Right lobe of liver (tissue), 6 donors: ENCODE measurements at places on chromosomes 6 and 20. TPM values are rescaled to one million over a fixed set of nuclear protein-coding genes. Genes with fewer than 3 reads are reported as not detected.

Gene SIM1
- not detected for total RNA-seq

DNA sequence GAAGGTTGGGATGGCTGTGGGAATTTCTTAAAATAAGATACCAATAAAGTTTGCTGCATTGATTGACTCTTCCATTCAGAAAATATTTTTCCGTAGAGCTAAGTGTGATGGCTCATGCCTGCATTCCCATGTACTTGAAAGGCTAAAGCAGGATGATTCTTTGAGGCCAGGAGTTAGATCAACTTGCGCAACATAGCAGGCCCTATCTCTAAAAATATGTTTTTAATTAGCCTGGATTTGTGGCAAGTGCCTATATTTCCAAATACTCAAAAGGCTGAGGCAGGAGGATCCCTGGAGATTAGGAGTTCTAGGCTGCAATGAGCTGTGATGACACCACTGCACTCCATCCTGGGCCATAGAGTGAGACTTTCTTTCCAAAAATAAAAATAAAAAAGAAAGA lies 431.2 kb upstream of the PTCHD4 start:
- no peaks in the 10 kb centered on the region for H3K36me3 ChIP-seq
- no peak for DNase-seq
- H3K4me1 ChIP-seq = no peaks in the 10 kb centered on the region
- H3K27me3 ChIP-seq = no peaks in the 10 kb centered on the region
- no peak overlapping the region for H3K27ac ChIP-seq
- H3K4me3 ChIP-seq = no peak overlapping the region

GRCh38 chr20:454951-455350 lies 7.4 kb downstream of the TBC1D20 start:
- H3K4me1 ChIP-seq = peaks cover 4% of the 10 kb centered on the region
- DNase-seq = no peak
- H3K27ac ChIP-seq = no peak overlapping the region
- H3K27me3 ChIP-seq = no peaks in the 10 kb centered on the region

- H3K27ac ChIP-seq = no peak overlapping the region
- DNase-seq = no peak
- no peaks in the 10 kb centered on the region for H3K27me3 ChIP-seq
- peaks cover 11% of the 10 kb centered on the region for H3K4me1 ChIP-seq
- no peak overlapping the region for H3K4me3 ChIP-seq
Observed at GRCh38 chr20:35766843-35767242, 5.0 kb upstream of the PHF20 start.

Gene SS18L1
- 14.1 TPM for total RNA-seq

DNA sequence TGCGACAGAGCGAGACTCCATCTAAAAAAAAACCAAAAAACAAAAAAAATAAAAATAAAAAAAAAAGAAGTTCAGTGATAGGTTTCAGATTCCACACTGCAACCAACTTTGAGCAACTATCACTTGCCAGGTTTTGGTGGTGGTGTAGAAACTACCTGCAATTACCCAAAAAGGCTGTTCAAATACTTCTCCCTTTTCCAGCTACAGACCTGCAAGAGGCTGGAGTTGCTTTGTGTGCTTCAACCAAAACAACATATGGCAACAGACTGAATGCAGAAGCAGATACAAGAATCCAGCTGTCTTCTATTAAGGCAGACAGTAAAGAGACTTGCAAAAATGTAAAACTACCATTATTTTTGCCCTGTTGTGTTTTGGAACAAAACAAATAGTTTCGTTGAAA lies 9.3 kb upstream of the BCAS1 start:
- H3K4me1 ChIP-seq = no peaks in the 10 kb centered on the region
- no peaks in the 10 kb centered on the region for H3K36me3 ChIP-seq
- H3K27ac ChIP-seq = no peak overlapping the region
- DNase-seq = no peak

GRCh38 chr6:114144887-114145851 lies 174.2 kb upstream of the HDAC2 start:
- no peak overlapping the region for H3K27ac ChIP-seq
- no peaks in the 10 kb centered on the region for H3K36me3 ChIP-seq
- no peaks in the 10 kb centered on the region for H3K4me1 ChIP-seq
- H3K4me3 ChIP-seq = no peak overlapping the region

DNA sequence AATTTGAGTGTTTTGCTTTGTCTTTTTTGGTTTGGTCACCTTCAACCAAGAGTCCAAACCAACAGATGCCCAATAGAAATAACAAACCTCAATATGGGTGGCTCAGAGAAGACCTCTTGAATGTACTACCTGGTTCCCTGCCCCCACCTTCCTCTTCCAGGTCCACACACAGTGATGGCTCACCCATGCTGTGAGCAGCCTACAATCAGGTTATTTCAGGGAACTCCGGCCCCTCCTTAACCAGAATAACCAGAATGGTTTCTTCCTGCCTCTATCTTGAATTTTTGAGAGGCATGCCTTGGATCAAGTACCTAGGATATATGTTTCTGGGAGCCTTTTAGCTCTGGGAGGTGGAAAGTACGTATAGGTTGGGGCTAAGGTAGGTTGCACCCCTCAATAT lies 327.1 kb upstream of the PRDM1 start:
- H3K4me1 ChIP-seq = no peaks in the 10 kb centered on the region
- H3K27ac ChIP-seq = no peak overlapping the region
- no peak overlapping the region for H3K4me3 ChIP-seq

- no peaks in the 10 kb centered on the region for H3K36me3 ChIP-seq
- no peaks in the 10 kb centered on the region for H3K27me3 ChIP-seq
- H3K4me3 ChIP-seq = no peak overlapping the region
- no peak for DNase-seq
- no peak overlapping the region for H3K27ac ChIP-seq
Observed at GRCh38 chr6:7008451-7008988, 99.2 kb upstream of the RREB1 start.

Gene PEX6
- total RNA-seq = 24.7 TPM

Gene DEFB118
- not detected for total RNA-seq

Gene NKAPL
- 0.16 TPM for total RNA-seq

DNA sequence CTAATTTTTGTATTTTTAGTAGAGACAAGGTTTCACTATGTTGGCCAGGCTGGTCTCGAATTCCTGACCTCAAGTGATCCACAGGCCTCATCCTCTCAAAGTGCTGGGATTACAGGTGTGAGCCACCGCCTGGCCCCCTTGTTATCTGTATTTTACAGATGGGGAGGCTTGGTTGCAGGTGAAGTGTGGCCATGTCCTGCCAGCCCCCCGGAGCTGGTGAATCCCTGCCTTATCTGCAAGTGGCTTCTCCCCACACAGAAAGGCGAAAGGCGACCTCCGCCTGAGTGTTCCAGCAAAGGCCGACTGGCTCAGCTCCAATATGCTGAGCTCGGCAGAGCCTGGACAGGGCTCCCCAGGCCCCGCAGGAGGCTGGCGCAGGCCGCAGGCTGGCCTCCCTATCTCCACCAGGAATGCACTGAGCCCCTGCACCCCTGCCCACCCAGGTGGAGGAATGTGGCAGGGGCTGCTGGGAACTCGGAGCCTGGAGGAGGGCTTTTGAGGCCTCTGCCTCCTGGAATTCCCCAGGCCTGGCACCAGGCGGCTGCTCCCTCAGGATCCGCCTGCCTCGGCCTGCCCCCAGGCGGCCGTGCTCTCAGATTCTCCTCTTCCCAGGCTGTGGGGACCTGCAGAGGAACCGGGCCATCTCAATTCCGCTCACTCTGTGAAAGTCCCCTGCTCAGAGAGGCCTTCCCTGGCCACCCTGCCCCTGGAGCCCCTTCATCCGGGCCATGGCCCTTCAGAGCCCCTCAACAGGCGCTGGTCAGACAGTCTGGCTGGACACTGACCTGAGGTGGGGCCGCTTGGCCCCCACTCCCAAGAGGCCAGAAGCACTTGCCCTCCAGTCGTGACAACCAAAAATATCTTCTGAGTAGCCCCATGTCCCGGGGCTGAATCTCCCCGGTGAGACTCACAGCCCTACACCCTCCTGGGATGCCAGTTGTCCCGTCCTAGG lies 9.3 kb upstream of the LAMA5 start:
- H3K27me3 ChIP-seq = no peaks in the 10 kb centered on the region
- no peaks in the 10 kb centered on the region for H3K36me3 ChIP-seq
- peak overlapping the region; percentile 49 for H3K27ac ChIP-seq
- H3K4me1 ChIP-seq = peaks cover 10% of the 10 kb centered on the region

- H3K36me3 ChIP-seq = no peaks in the 10 kb centered on the region
- no peaks in the 10 kb centered on the region for H3K4me1 ChIP-seq
- H3K4me3 ChIP-seq = no peak overlapping the region
- H3K27me3 ChIP-seq = no peaks in the 10 kb centered on the region
- no peak overlapping the region for H3K27ac ChIP-seq
Observed at GRCh38 chr6:7974938-7975763, 64.6 kb upstream of the TXNDC5 start.

GRCh38 chr6:137873273-137873762 lies 6.3 kb downstream of the TNFAIP3 start:
- peaks cover 3% of the 10 kb centered on the region for H3K4me1 ChIP-seq
- no peak overlapping the region for H3K4me3 ChIP-seq
- H3K27me3 ChIP-seq = no peaks in the 10 kb centered on the region

Gene PRSS16
- total RNA-seq = not detected

Gene KIF25
- not detected for total RNA-seq

DNA sequence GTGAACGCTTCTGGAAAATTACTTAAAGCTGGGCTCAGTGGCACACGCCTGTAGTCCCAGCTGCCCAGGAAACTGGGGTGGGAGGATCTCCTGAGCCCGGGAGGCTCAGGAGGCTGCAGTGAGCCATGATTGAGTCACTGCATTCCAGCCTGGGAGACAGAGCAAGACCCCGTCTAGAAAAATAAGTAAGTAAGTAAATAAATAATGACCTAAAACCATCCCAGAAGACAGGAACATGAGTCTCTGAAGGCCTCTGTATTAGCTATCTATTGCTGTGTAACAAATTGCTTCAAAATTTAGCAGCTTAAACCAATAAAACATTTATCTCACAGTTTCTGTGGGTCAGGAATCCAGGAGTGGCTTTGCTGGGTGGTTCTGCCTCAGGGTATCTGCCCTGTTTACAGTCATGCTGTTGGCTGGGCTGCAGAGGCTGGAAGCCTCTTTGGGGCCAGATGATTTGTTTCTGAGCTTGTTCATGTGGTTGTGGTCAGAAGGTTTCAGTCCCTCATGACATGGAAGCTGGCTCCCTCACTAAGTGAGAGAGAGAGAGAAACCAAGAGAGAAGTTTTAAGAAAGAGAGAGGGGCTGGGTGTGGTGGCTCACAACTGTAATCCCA lies 48.4 kb upstream of the NCOA3 start:
- H3K27me3 ChIP-seq = no peaks in the 10 kb centered on the region
- no peaks in the 10 kb centered on the region for H3K36me3 ChIP-seq
- H3K4me1 ChIP-seq = no peaks in the 10 kb centered on the region
- DNase-seq = no peak

GRCh38 chr6:66032626-66033025 lies 325.6 kb upstream of the EYS start:
- no peak overlapping the region for H3K27ac ChIP-seq
- H3K27me3 ChIP-seq = no peaks in the 10 kb centered on the region
- no peaks in the 10 kb centered on the region for H3K4me1 ChIP-seq

DNA sequence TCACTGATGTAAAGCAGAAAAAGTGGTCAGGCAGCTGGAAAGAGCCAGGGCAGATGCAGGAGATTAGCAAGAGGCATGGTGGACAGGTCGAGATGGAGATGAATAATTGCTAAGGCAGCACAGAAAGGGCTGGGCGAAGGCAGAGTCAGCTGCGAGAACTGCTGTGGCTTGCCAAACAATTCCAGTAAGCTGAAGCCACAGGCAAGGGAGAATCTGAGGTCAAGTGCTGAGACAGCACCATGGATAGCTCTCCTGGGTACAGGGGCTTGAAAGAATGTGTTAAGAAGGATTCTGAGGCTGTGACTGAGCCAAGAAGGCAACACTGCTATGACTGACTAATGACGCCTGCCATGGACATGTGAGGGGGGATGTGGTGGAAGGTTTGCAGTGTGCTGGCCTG lies 220.8 kb upstream of the FOXA2 start:
- no peak for DNase-seq
- no peaks in the 10 kb centered on the region for H3K27me3 ChIP-seq
- no peak overlapping the region for H3K27ac ChIP-seq
- H3K4me1 ChIP-seq = no peaks in the 10 kb centered on the region
- no peaks in the 10 kb centered on the region for H3K36me3 ChIP-seq

DNA sequence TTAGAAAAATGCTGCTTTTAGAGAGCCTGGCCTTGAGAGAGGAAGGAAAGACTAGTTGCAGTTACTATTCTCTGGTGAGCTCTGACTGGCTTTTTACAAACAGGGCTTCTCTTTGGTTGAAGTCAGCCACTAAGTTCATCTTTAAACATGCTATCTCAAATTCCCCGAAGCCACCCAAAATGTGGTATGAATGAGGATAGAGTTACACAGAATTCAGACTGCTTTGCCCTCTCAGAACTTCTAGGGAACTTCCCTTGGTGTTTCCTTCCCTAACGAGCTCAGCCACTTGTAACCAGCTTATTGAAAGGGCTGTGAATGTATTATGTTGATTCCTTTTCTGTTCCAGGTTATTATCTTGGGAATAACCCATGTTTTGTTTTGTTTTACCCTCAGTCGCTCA lies 73.5 kb downstream of the EFHC1 start:
- H3K27ac ChIP-seq = peak overlapping the region; percentile 8
- no peak for DNase-seq
- H3K27me3 ChIP-seq = no peaks in the 10 kb centered on the region
- peaks cover 7% of the 10 kb centered on the region for H3K4me1 ChIP-seq
- H3K36me3 ChIP-seq = no peaks in the 10 kb centered on the region

GRCh38 chr20:7714549-7714948 lies 225.7 kb downstream of the HAO1 start:
- no peaks in the 10 kb centered on the region for H3K4me1 ChIP-seq
- no peaks in the 10 kb centered on the region for H3K27me3 ChIP-seq
- no peaks in the 10 kb centered on the region for H3K36me3 ChIP-seq
- DNase-seq = peak; percentile 58
- H3K27ac ChIP-seq = no peak overlapping the region

GRCh38 chr6:116090251-116090650 lies 10.4 kb upstream of the NT5DC1 start:
- no peak overlapping the region for H3K27ac ChIP-seq
- H3K4me1 ChIP-seq = peaks cover 15% of the 10 kb centered on the region
- H3K4me3 ChIP-seq = no peak overlapping the region

Gene SUMO4
- 1.0 TPM for total RNA-seq

Gene ASCC3
- 19.8 TPM for total RNA-seq

Gene HTR1E
- total RNA-seq = not detected

DNA sequence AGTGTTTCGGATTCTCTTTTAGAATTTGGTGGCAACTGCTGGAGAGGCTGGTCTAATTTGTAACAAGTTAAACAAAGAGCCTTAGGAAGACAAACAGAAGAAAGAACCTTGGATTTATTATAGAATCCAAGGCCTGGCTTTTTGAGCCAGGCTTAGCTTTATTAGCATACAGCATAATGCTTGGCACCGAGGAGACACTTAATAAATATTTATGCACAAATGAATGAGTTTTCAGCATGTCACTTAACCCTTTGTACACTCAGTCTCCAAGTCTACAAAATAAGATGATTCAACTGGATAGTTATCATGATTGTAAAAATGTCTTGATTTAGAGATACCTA lies 38.2 kb upstream of the AFDN start:
- no peaks in the 10 kb centered on the region for H3K4me1 ChIP-seq
- DNase-seq = no peak
- H3K4me3 ChIP-seq = peak overlapping the region; percentile 45
- H3K36me3 ChIP-seq = peaks cover 5% of the 10 kb centered on the region
- H3K27ac ChIP-seq = no peak overlapping the region

- H3K36me3 ChIP-seq = no peaks in the 10 kb centered on the region
- DNase-seq = no peak
- peaks cover 4% of the 10 kb centered on the region for H3K27me3 ChIP-seq
- H3K4me3 ChIP-seq = no peak overlapping the region
- no peaks in the 10 kb centered on the region for H3K4me1 ChIP-seq
- no peak overlapping the region for H3K27ac ChIP-seq
Observed at GRCh38 chr20:43789593-43789992, 62.8 kb upstream of the GTSF1L start.
